ENCODE measurements at places on chromosomes 4 and X. TPM values are rescaled to one million over a fixed set of nuclear protein-coding genes. Genes with fewer than 3 reads are reported as not detected.

USP17L19 gene
- not detected for total RNA-seq

- no peak for DNase-seq
These were observed 35.5 kb downstream of the MSN start for GRCh38 chrX:65702956-65703355.

ZAR1 gene
- total RNA-seq, result not detected

GPRASP2 gene
- 2.6 TPM for total RNA-seq

DNA sequence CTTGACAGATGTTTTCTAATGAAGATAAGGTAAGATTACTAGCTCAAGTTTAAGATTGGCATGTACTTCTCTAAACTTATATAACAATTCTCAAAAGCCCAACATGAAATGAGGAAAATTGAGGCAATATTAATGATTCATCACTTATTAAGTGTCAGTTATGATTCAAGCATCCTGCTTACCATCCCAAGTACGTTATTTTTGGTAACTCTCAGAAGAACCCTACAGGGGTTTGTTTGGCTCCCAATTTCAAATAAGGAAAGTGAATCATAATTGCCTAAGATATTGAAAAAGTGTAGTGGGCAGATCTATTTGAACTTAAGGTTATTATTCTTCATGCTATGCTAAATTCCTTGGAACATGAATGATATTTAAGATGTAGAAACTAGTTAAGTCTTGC is 387.9 kb upstream of the TENM3 start:
- no peak for DNase-seq

DMP1 gene
- not detected for total RNA-seq

GRCh38 chr4:147737623-147738022 is 5.7 kb downstream of the ARHGAP10 start:
- no peak for DNase-seq

DNA sequence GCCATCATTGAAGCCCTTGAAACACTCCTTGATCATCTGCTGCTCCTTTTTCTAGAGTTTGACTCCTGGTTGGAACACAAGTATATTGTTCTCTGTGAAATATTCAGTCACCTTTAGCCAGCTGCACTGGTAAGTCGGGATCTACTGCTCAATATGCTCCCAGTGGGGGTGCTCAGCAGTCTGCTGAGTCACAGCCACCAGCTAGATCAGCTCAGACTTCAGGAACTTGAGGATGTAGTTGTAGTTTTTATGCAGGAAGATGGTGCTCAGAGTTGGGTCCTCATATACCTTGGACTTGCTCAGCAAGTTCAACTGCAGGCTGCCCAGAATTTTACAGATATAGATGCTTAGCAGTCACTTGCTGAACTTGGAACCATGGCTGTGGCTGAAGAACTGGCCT is 202.5 kb upstream of the RPL34 start:
- no peak for DNase-seq

- DNase-seq, result no peak
These were observed 145.8 kb upstream of the SPRY1 start for GRCh38 chr4:123250843-123251242.

UCP1 gene
- total RNA-seq, result not detected

Data from CD4-positive, alpha-beta T cell (primary cell).